Hematopoietic multipotent progenitor cell (in vitro differentiated cells): ENCODE measurements at places on chromosomes 4 and X.

DNA sequence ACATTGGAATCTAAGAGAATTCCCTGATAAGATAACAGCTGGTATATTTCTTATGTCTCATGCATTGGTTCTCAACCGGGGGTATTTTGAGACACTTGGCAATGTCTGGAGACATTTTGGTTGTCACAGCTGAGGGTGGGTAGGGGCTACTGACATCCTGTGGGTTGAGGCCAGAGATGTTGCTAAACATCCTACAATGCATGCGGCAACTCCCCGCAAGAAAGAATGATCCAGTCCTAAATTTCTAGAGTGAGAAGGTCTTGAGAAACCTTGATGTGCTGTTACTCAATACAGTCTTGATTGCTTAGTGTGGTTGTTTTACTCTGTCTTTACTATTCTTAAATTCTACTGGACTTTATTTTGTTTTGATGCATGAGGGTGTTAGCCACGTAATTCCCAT lies 287.2 kb downstream of the FRMPD4 start:
- no peak for DNase-seq

GRCh38 chr4:110357521-110357920 lies 118.4 kb upstream of the ENPEP start:
- no peak for DNase-seq

DNA sequence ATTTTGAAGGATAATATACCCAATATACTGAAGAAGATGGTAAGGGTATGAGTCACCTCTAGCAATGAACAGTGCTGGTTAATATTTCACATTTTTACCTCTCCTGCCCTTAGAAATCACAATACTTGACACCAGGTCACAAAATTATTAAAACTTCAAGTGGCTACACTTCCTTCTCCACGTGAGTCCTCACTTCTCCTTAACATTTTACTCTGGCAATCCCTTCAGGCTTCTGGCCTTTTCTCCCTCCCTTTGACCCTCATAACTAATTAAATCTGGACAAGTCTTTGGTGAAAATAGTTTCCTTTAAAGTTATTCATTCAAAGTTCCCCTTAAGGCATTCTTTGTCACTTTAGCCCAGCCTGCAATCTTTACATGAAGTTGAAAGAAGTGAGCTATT lies 190.4 kb downstream of the UNC5C start:
- no peak for DNase-seq

DNA sequence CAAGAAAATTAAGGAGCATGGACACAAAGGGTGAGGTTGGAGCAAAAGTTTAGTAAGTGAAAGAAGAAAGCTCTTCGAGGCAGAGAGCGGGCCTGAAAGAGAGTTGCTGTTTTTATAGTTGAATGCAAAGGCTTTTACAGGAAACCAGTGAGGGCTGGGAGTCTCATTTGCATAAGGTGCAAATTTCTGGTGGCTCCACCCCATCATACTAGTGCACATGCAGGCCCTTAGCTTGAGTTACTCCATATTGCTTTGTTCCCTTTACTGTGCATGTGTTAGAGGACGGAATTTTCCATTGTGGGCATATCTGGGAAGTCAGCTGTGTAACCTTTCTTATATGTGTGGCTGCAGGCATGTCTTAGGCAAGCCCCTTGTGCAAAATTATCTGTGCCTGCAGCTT lies 48.0 kb downstream of the CPE start:
- DNase-seq = no peak

DNA sequence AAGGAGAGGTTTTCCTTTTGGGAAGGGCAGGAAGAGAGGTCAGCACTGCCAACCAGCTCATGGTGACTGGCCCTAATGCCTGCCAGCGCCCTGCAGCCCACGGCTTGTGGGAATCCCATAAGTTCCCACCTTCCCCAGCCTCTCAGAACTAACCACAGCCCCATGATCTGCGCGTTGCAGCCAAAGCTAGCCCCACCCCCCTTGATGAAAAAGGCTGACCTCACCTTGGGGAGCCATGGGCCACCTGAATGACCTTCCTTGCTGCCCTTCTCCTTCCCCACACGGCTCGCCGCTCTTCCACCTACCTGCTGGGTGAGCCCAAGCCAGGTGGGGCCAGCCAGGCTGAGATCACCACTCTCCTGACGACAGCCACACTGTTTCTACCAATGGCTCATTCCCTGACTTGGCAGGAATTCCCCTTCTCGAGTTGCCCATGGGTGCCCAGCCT lies 3.9 kb upstream of the ELF4 start:
- DNase-seq = no peak

DNA sequence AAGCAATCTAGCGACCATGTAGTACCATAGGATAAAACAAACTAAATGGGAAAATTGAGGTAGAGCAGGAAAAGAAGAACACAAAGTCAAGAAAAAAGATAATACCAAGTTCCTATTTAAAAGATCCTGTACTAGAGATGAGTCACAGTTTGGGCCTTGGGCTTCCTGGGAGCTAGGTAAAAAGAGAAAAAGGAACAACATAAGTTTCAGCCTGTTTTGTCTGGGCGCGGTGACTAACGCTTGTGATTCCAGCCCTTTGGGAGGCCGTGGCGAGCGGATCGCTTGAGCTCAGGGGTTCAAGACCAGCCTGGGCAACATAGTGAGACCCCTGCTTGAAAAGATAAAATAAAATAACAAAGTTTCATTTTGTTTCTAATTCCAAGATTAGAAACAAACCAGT lies 14.0 kb upstream of the TMEM156 start:
- DNase-seq = no peak

- no peak for DNase-seq
Observed at GRCh38 chr4:71293705-71294104, 45.1 kb upstream of the SLC4A4 start.

DNA sequence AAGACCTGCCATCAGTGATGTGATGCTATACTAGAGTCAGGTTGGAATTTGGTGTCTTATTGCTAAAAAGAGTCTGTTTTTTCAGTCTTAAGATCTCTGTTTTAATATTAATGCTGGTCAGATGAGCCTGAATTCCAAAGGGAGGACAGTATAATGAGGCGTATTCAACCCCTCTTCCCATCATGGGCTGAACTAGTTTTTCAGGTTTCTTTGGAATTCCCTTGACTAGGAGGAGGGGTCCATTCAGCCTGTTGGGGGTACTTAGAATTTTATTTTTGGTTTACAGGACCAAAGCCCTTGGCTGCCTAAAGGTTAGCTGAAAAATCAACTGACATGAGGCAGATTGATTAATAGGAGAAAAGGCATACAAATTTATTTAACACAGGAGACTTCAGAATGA lies 24.1 kb upstream of the PI4K2B start:
- DNase-seq = no peak

DNA sequence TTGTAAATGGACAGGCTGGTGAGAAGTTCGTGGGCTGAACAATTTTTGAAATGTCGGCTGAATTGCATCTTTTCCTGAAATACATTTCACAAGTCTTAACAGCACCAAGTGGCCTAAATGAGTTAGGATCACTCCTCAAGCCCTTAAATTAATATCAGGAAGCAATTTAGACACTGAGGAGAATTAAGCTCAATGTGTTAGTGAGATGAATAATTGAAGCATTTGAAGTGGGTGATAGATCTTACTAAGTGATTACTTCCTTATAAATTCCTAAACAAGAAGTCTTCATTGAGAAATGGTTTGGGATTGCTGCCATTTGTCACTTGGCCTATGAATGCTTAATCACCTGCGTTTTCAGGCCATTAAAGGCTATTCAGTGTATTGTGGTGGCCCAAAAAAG lies 116.8 kb downstream of the NAA11 start:
- DNase-seq = no peak

- DNase-seq = peak; percentile 59
Observed at GRCh38 chrX:132217203-132218073, 1.8 kb downstream of the RAP2C start.

GRCh38 chr4:103934178-103934789 lies 214.5 kb upstream of the TACR3 start:
- DNase-seq = peak; percentile 18

DNA sequence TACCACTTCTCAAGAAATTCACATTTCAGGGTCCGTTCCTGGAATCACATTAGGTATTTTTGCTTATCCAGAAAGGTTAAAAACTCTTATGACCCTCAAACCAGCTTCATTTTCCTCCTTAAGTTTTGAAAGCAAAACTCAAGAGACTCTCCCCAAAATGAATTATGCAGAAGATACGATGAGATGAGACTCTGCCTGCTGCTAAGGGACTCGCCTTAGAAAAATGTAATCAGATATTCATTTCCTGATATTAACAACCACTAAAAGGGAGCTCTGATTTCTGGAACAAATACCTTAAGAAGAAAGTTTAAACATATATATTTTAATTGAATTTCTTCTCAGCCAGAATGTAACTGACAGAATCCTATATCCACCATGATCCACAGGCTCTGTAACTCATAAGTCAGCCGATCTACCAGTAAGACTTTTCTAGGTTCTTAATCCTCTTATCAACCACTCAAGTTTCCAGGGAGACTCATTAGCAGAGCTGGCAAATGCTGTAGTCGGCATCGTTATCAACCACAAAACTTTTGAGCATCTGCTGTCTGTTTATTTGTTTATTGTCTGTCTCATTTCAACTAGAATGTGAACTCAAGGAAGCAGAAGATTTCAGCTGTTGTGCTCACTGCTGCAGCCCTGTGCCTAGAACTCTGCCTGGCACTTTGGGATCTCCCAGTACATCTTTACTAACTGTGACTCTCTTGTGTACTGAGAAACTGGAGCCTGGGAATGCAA lies 112.5 kb downstream of the LDB2 start:
- DNase-seq = no peak

DNA sequence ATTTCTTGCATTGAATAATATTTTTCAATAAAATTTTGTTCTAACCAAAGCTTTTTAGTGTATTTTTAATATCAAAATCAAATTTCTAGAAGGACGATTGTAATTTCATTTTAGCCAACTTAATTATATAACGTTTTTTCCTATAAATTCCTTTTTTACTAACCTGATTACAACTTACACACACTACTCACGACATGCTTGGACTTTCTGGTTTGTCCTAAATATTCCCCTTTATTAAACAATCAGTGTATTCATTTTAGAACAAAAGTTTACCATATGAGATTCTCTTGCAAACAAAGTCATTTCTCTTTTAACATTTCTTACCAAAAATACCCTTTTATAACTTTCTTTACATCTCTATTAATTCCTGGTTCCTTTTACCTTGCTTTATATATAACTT lies 173.7 kb downstream of the PWWP3B start:
- DNase-seq = no peak

DNA sequence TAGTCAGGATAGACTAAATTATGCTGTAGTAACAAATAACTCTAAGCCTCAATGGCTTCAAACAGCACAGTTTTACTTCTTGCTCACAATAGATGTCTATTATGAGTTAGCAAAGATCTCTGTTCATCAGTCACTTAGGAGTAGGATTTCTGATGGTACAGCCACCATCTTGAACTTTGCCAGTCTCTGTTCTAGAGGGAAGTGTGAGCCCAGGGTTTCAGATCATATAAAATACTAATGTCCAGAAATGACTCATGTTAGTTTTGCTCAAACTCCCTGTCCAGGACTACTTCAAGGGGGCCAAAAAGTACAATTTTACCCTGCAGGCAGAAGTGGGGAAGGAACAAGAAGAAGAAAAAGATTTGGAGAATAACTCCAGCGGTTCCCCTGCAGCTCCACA lies 77.1 kb upstream of the LSM6 start:
- DNase-seq = no peak

GRCh38 chrX:51463322-51463721 lies 33.1 kb downstream of the NUDT11 start:
- DNase-seq = no peak

DNA sequence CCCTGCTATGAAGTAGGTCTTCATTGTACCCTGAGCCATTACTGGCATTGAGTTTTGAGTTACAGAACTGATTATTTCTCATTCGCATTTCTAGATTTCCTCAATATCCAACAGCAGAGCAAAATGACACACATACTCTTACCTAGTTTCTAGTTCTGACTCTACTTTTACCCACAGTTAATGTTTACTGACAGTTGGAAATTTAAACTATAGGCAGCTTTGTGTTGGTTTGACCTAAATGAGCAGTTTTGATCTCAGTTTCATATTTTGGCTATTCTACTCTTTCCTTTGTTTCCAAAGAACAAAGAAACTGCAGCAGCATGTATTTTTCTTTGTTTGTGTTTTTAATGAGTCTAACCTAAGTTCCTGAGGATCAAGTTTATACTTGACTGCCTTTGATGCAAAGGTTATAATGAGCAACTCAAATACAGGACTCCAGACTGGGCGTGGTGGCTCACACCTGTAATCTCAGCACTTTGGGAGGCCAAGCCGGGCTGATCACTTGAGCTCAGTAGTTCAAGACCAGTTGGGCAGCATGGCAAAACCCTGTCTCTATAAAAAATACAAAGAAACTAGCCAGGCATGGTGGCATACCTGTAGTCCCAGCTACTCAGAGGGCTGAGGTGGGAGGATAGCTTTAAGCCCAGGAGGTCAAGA lies 30.4 kb downstream of the TXK start:
- DNase-seq = no peak

DNA sequence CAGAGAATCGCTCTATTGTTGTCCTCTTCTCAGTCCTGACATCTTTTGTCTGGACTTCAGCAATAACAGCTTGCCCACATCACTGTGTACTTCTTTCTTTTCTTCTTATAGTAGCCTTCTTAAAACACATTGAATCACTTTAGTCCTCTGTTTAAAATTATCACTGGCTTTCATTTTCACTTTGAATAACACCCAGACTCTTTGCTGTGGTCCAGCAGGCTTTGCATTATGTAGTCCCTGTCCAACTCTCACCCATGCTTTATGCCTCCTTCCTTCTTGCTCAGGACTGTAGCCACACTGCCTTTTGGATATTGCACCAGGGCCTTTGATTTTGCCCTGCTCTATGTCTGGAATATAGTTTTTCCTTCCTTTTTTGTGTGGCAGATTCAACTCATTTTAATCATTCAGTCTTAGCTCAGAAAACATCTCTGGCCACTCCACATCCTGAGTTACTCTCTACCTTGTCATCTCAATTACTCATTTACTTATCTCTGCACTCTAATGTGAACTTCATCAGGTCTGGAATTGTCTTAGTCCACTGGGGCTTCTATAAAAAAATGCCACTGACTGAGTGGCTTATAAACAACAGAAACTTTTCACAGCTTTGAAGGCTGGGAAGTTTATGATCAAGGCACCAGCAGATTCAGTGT lies 168.2 kb downstream of the C4orf33 start:
- DNase-seq = no peak

- DNase-seq = no peak
Observed at GRCh38 chr4:37393889-37394288, 149.3 kb downstream of the NWD2 start.

- no peak for DNase-seq
Observed at GRCh38 chr4:140463182-140463581, 34.9 kb downstream of the MGAT4D start.
